NCI-H1930 (cell line): ENCODE measurements at places on chromosomes 6 and 20.

GRCh38 chr6:41561931-41562911 lies 16.0 kb downstream of the FOXP4 start:
- no peak for DNase-seq

GRCh38 chr20:35405775-35406174 lies 6.0 kb downstream of the UQCC1 start:
- DNase-seq, result no peak

- DNase-seq, result no peak
These were observed 52.8 kb upstream of the MPC1 start for GRCh38 chr6:166435574-166435973.

DNA sequence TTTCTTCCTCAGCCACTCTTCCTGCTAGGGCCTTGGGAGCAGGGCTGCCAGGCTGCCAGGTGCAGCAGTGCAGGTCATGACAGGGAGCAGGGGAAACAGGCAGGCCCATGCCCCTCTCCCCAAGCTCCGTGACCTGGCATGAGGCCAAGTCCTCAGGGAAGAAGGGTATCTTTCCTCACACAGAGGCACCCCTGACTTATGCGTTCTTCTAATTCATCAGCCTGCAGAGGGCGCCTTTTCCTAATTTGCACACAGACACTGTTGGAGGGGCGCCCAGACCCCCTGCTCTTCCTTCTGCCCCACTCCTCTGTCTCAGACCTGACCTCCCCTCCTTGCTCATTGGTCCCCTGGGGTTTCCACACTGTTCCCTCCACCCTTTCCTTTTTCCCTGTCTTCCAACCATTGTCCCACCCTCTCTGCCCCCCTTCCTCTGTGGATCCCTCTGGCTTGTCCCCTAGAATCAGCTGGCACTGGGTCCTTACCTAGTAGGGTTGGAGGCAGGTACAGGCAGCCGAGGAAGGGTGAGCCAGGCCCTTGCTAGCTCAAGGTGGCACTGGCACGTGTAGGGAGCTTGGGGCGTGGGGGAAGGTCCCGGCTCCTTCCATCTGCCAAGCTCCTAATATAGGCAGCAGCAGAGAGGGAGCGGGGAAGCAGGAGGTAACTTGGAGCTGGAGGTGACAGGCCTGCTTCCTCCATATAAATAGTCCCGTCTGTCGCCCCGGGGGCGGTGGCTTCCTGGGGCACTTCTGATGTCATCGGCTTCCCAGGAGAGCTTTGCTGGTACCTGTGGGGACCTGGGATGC lies 154.9 kb upstream of the MLN start:
- DNase-seq, result peak; percentile 13

DNA sequence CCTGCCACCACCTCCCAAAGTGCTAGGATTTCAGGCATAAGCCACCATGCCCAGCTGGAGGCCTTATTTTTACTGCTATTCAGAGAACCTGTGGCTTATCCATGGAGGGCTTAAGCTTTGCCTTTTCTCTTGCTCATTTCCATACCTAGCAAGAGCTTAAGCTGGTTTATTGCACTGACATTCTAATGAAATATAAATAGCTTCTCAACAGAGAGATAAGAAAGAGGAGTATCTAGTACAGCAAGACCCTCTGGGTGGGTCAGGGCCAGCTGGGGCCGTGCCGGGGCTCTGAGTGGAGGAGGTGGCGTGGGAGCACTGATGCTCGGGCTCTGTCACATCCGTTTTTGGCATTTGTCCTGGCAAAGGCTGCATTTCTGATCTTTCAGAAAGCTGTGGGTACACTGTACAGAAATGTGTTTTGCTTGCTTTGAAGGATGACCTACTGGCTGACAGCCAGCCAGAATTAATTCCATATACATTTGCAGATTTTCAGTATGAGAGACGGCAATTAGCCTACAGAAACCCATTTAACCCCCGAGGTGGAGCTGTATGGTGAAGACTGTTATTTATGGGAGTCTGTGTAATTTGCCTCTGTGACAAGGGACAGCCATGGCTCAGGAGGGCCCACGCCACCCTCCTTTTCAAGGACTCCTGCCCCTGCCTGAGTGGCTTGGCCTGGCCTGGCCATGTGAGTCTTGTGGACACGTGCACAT lies 181.6 kb upstream of the AKAP12 start:
- DNase-seq, result no peak

GRCh38 chr6:87575423-87575822 lies 14.4 kb downstream of the RARS2 start:
- no peak for DNase-seq

DNA sequence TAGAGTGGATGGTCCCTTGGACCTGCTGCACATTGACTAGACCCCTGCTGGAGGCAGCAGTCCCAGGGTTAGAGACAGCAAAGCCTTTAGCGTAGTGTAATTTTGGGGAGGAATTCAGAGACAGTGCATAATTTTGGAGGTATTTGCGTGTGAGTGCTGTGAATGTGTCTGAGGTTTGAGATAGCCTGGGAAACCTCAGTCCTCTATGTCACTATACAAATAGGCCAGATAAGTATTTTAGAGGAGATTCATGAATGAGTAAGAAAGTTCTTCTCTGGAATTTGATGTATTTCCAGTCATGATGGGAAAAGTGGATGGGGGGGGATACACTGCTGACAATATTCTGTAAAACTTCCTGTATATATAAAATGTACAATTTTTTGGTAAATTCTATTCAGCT lies 25.8 kb upstream of the MTRF1L start:
- DNase-seq, result no peak
